ENCODE measurements at places on chromosomes 7 and 10.

- DNase-seq, result no peak
Observed at GRCh38 chr7:73470208-73470607, 36.6 kb downstream of the FZD9 start.

- DNase-seq, result no peak
Observed at GRCh38 chr10:75611993-75612372, 180.6 kb downstream of the LRMDA start.

DNA sequence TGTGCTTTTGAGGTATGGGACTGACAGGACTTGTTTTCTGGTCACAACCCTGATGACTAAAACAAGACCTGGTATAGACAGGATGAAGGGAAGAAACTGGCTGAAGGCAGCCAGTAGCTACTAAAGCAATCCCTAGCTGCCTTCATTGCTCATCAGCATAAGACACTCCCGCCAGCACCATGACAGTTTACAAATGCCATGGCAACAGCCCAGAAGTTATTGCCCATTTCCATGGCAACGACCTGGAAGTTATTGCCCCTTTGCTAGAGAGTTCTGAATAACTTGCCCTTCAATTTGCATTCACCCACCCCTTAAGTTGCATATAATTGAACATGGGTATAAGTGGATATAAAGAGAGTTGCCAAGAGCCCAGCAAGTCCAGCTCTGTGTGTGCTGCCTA, 169.6 kb upstream of the FAM171A1 start:
- DNase-seq, result no peak

DNA sequence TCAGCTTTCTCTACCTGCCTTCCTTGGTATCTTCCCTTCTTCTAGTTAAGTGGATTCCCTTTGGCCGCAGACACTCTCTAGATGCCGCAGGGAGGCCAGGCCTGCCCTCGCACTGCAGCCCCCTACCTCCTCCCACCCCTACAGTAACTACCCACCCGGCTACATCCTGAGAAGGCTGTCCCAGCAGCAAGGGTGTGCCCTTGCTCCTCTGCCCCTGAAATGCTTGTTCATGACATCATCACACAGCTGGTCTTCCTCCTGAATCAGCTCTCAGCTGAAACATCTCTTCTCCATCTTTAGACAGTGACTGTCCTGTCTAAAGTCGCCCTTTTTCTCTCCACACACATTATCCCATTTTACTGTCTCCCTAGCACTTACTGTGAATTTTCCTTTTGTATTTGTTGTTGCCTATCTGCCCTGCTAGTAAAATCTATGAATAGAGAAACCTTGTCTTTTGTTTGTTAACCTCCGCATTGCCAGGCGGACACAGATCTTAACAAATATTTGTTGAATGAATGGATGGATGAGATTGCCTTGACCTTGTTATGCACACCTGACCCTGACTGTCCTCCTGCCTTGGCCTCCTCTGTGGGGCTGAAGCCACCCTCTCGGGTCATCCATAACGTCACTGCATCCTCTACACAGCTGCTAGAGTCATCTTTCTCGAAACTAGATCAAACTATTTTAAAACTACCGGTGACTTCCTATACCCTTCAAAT, 108.9 kb upstream of the GATA3 start:
- no peak for DNase-seq

DNA sequence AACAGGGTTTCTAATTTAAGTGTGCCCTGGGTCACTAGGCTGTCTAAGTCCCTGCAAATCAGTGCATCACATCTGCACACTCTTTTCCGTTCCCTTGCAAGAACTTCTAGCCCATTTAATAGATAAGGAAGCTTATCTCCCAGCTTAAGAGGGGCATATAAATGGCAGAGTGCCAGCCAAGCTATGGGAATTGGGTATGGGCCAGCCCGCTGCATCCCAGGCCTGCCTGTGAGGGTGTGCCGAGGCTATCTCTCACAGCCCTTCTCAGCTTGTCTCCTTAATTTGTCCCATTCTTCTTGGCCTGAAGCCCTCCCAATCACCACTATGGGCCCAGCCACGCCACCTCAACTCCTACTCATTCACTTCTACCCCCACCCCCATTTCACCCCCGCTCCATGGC, 14.7 kb downstream of the AQP1 start:
- peak; percentile 88 for DNase-seq

DNA sequence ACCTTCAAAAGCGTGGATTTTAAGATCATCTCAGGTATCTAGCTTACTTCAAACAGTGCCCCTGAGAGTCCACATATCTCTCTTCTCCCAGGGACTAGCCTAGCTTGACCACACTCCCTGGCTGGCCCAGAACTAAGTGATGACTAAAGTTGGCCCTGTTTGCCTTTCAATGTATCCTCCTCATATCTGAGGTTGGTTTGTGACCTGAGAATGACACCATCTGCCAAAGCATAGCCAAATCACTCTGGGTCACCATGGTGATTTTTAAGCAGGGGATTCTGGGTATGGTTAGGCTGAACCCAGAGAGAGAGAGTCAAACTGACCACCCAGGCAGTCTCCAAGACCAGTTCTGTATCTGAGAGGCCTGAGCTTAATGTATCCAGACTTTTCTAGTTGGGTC, 16.2 kb downstream of the CNNM1 start:
- no peak for DNase-seq

DNA sequence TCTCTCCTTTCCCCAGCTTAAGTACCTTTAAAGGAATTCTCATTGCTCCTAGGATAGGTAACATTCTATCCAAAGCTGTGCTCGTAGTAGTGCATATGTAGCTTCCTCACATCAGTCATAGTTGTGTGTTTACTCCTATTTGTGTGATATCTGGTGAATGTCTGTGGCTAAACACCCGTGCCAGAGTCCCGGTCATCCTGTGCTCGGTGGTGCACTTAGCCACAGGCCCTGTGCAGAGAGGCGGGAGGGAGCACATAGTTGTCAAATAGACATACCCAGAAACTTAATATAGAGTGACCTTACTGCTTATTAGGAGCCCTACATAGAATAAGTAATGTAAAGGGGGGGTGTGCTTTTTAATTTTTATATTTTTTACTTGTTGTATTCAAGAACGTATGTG, 76.6 kb downstream of the RBM33 start:
- no peak for DNase-seq

GRCh38 chr7:25834050-25834449, 317.9 kb upstream of the NFE2L3 start:
- no peak for DNase-seq

- no peak for DNase-seq
Observed at GRCh38 chr10:74753442-74754211, 72.8 kb upstream of the KAT6B start.

GRCh38 chr10:21317902-21318301, 207.6 kb downstream of the SKIDA1 start:
- DNase-seq, result no peak

DNA sequence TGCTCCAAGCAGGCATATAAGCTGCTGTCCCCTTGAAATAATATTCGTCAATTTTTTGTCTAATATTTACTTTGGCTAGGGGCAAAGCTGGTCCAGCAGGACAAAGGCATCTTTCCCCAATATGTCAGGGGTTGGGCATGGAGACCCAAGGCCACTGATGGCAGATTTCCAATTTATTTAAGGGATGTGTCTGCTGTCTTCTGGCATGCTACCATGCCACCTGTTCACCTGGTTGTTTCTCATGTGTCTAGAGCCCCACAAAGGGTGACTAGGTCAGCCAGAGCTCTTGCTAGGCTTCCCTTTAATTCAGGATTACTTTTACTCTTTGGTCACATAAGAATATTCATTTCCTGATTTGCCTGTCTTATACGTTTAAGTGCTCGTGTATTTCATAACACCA, 22.1 kb upstream of the SYPL1 start:
- DNase-seq, result no peak

DNA sequence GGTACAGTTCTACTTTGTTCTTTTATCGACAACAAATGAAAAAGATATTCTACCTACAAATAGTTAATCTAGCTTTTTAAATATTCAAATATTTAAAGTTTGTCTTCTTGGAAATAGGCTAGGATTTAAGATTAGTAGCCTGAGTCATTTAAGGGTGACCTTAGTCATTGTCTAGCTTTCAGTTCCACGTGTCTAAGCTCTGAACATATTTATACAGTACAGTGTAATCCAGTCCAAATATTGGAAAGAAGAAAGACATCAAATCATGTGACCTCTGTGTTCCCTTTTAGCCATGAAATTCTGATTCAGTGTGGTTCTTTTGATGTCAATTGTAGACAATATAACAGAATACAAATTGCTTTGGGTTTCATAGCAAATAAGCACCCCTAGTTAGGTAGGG, 121.1 kb downstream of the MALRD1 start:
- no peak for DNase-seq

- DNase-seq, result no peak
Observed at GRCh38 chr7:157437519-157438061, 100.8 kb downstream of the DNAJB6 start.

DNA sequence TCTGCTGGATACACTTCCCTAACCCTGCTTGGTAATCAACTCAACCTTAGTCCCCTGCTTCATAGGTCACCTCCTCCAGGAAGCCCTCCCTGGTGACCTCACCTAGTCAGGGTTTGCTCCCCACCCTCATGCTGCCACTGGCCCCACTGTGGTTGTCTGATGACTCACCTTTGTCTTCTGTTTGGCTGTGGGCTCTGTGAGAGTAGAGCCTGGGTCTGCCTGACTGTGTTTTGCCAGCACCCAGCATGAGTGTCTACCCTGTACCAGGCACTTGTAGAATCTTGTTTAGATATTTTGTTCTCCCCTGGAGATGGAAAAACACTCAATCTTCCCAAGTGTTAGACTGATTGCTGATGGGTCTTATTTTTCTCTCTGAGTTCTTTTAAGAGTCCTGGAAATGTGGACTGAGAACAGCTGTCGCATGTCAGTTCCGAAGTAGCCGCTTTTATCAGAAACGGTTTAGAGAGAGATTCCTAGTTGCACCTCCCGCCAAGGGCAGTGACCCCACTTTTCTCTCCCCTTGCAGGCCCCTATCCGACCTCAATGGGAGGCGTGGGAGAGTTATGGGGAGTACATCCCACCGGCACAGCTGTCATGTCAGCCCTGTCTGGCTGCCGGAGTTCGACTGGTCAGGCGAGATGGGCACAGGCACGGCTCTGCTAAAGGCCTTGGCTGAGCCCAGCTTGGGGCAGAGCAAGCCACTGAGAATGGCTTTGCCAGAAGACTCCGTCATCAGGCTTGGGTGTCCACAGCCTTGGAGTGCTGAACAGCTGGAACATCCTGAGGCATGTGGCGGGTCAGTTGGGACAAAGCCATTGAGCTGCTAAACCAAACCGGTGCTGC, 134.3 kb downstream of the GRK5 start:
- no peak for DNase-seq

DNA sequence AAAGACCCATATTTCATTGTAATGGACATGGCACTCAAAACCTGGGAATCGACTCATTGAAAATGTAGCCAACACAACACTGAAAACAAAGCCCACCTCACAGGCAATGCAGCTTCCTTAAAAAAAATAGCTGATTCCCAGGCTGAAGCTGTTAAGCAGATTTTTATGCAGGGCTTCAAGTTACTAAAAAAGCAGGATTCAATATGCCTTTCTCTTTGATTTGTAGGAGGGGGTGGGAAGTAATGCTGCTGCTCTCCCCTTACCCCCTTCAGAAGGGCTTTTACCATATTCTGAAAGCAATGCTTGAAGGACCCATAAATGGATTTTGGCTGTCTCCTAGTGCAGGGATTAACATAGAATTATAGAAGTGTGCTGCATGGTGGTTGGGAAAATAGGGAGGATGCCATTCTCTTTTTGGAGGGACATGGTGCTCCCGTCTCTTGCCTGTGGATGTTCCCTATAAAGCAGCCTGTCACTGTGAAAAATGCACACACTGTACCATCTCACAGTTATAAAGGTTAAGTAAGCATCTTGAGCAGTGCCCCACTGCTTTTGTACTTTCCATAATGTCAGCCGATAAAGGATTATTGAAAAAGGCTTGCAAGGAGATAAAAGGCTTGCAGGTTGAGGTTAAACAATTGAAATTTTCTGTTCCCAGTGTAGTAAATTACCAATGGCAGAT, 262.8 kb downstream of the AUTS2 start:
- DNase-seq, result no peak

DNA sequence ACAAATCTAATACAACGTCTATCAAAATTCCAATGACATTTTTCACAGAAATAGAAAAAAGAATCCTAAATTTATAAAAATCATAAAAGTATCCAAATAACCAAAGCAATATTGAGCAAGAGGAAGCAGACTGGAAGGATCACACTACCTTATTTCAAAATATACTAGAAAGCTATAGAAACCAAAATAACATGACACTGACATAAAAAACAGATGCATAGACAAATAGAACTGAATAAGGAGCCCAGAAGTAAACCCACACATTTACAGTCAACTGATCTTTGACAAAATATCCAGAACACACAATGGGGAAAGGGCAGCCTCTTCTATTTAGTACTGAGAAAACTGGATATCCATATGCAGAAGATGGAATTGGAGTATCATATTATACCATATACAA, 217.5 kb downstream of the MACC1 start:
- no peak for DNase-seq

- DNase-seq, result peak; percentile 57
Observed at GRCh38 chr10:63977329-63977923, 456.2 kb downstream of the REEP3 start.

DNA sequence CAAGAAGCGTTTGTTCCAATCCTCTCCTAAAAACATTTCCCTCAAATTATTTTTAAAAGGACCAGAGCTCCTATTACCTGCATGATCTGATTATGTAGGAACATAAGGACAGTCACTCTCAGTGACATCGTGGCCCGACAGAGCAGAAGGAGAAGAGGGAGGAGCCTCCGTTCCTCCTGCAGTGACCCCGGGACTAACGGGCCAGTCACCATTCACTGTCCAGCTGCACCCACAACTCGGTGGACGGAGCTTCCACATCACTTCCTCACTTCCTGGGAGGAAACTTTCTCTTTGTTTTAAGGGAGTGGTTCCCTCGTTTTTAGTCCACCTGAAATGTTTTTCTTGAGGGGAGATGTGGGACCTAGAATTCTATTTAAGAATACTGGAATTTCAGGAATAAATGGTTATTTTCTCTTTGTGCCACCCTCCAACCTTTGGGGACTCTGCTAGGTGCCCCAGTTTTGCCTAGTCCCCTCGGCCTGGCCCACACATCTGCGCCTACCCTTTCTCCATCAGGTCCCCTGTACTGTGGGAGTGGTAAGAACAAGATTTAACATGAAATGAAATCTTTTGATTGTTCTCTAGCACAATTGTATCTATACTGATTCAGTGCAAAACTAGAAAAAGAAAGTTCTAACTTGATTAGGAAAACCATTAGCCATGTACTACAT, 173.5 kb upstream of the RNF32 start:
- no peak for DNase-seq

- DNase-seq, result no peak
Observed at GRCh38 chr10:22674573-22674930, 39.8 kb downstream of the PIP4K2A start.

DNA sequence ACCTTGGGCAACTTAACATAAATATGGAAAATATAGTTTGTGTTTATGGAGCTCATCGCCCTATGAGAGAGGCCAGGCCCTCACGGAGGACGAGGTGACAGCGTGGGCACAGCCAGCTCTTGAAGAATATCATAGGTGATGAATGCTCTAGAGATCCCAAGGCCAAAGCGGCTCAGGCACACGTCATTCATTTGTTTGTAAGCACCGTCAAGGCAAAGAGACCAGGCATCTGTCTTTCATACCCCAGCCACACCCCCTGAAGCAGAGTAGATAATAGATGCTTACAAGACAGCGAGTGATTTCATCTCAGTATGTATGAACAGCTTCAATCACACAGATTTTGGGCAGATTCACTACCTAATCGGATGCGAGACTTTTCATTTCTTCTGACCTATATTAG, 242.1 kb upstream of the C7orf33 start:
- DNase-seq, result no peak

- DNase-seq, result peak; percentile 67
Observed at GRCh38 chr10:102669206-102670064, 25.2 kb downstream of the TRIM8 start.
